ENCODE measurements at places on chromosomes 5 and 9. TPM values are rescaled to one million over a fixed set of nuclear protein-coding genes. Genes with fewer than 3 reads are reported as not detected.

Gene NFIB
- polyA plus RNA-seq = 37.2 TPM

Gene NR6A1
- 0.29 TPM for polyA plus RNA-seq

Gene CCT5
- polyA plus RNA-seq = 54.7 TPM

Gene SLC6A19
- not detected for polyA plus RNA-seq

Gene PPP3R2
- not detected for polyA plus RNA-seq

Gene DOCK8
- 2.2 TPM for polyA plus RNA-seq

Gene POMT1
- 34.1 TPM for polyA plus RNA-seq

Gene CARTPT
- not detected for polyA plus RNA-seq

Gene PTGS1
- polyA plus RNA-seq = 0.95 TPM

Gene HAPLN1
- polyA plus RNA-seq = 0.29 TPM

Gene MRNIP
- polyA plus RNA-seq = 45.1 TPM

Gene FOXI1
- polyA plus RNA-seq = not detected

Gene TLE4
- polyA plus RNA-seq = 4.2 TPM

Gene CTNND2
- polyA plus RNA-seq = 4.6 TPM

Gene EIF4E1B
- not detected for polyA plus RNA-seq

Gene UAP1L1
- polyA plus RNA-seq = 3.4 TPM
